ENCODE measurements at places on chromosomes 6 and 20.

DNA sequence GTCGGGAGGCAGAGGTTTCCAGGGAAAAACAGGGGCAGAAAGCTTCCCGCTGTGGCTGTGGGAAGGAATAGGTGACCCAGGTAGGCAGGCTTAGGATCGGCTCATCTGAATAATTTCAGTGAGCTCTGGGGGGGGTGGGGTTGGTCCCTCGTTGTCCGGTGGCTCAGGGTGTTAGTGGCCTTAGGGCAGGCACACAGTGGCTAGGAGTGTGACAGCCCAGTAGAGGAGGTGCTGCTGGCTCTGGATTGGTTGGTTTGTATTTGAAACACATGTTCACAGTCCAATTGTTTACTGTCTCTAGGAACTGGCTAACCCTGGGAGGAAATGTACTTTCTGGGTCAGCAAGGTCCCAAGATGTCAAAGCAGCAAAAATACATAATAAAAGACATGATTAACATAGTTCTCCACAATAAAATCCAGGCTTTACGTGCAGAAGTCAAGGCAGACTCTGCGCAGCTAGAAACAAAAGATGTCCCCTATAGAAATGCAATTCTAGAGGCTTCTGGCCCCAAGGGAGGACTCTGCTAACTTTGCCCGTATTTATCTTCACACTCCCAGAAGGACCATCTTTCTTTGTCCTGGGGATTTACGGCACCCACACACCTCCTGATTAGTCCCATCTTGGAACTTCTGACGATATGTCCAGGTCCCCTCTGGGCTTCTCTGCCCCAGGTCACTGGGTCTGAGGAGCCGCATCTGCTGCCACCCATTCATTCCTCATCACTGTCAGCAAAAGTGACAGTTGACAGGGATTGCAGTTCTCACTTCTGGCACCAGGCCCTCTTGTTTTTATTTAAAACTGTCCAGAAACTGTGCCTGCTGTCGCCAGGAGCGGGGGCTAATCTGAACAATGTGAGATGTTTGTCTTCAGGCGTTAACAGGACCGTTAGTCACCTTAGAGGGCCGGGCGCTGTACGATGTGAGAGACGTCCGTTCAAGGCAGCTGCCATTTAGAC is 18.7 kb downstream of the MOCS3 start:
- no peak for DNase-seq

DNA sequence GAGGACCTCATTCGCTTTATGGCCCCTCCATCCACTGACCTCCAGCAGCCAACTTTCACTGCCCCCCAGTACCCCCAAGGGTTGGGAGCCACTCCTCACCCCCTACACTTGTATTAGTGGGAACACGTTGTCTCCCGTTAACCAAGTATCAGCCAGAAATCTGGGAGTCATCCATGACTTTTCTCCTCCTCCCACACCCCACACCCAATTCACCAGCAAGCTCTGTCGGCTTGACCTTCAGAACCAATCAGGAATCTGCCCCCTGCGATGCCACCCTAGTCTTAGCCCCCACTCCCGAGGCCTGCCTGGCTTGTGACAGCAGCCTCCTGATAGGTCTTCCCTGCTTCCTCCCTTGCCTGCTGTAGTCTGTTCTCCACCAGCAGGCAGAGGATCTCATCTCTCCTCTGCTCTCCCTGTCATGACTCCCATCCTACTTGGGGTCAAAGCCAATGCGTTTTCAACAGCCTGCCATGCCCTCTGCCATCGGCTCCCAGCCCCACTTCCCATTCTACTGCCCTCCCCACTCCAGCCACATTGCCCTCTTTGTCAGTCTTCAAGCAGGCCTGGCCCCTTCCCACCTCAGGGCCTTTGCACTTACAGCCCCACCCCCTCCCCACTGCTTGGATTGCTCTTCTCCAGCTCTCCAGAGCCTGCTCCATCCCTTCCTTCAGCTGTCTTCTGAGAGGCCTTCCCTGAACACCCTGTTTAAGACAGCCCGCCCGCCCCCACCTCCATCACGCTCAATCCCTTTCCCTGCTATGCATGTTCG is 19.4 kb downstream of the MDGA1 start:
- DNase-seq: no peak

- no peak for DNase-seq
Observed at GRCh38 chr6:69735027-69735426, 61.8 kb downstream of the LMBRD1 start.

DNA sequence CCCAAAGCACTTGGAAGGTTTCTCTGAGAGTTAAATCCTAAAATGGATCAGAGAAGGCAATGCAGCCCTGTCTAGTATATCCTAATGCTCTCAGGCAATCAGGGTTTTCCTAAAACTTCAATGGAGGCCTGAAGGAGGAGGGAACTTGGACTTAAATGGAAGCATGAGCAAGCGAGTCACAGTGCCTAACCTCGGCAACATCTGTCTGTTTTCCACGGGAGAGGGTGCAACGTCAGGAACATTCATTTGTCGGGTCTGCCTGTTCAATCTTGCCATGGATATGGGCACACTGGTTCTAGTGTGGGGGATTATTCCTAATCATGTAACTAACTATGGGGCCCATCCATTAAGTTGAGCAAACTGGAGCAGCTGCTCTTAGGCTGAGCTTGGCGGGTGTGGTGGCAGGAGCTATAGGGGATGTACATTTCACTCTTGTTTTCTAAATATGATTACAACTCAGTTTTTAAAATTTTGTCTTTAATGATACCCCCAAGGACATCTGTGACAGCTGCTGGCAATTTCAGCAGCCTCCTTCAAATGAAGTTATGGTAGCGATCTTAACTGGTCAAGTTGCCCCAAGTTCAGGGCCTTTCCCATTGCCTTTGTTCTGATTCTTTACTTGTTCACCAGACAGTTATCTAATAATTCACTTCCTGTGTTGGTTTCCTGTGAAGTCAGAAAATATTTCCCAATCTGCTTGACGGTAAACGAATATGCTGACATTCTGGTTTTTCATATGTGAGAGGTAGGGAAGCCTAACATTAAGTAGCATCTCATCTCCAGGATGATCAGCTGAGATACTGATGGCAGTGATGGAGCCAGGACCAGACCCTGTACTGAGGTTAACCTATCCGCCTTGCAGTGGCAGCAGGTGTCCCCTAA is 21.6 kb downstream of the DSE start:
- DNase-seq: no peak

GRCh38 chr6:15877231-15877630 is 214.4 kb upstream of the DTNBP1 start:
- no peak for DNase-seq

- DNase-seq: no peak
Observed at GRCh38 chr20:7113577-7114466, 346.3 kb downstream of the BMP2 start.

DNA sequence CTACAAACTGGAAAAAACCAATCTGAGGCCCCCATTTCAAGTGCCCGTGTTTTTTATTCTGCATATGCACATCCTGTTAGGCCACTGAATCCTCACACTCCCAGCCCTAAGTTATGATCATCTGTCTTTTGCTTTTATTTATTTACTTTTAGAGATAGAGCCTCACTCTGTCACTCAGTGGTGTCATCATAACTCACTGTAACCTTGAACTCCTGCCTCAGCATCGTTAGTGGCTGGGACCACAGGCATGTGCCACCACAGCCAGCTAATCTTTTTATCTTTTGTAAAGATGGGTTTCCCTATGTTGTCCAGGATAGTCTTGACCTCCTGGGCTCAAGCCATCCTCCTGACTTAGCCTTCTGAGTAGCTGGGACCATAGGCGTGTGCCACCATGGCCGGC is 29.6 kb upstream of the CLDN20 start:
- DNase-seq: no peak

DNA sequence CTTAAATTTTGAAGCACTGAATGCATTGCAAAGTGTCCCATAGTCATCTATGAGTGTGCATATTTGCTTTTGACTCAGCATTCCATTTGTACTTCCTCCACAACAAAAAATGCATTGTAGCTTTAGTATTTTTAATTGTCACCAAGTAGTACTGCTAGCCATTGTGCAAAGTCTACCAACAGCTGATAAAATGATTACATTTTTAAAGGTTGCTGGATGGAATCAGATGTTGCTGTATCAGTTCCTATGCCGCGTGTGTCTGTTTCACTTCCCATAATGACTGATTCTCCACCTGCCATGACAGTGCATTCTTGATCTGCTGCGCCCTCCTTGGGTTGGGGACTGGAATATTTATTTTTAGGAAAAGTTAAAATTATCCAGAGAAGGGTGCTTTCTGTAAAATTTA is 41.2 kb downstream of the SLX4IP start:
- no peak for DNase-seq

- no peak for DNase-seq
Observed at GRCh38 chr20:23290761-23291574, 59.6 kb upstream of the NXT1 start.

GRCh38 chr6:11436508-11437096 is 100.9 kb upstream of the TMEM170B start:
- no peak for DNase-seq
